ENCODE measurements at places on chromosomes 4 and X.

GRCh38 chr4:137610960-137611359 is 78.7 kb upstream of the PCDH18 start:
- DNase-seq: no peak

DNA sequence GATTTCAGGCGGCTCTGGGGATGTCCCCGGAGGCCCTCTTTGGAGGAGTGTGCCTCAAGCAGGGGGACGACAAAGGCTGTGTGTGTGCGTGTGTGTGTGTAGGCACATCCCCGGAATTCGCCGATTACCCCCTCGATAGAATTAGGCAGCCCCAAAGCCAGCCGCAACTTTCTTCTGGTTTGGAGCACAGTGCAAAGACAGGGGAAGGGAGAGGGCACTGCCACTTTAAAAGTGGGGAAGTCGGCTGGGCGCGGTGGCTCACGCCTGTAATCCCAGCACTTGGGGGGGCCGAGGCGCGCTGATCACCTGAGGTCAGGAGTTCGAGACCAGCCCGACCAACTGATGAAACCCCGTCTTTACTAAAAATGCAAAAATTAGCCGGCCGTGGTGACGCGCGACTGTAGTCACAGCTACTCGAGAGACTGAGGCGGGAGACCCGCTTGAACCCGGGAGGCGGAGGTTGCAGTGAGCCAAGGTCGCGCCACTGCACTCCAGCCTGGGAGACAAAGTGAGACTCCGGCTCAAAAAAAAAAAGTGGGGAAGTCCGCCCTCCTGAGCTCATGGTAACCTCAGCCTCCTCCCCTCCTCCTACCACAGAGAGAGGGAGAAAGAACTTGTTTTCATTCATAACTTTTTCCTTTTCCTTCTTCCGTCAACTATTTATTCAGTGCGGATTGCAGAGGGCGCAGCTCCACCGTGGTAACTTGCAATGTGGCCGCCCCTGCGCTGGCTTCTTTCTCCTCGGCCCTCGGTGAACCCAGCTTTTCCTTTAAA is 2.4 kb downstream of the SPRY1 start:
- DNase-seq: no peak

DNA sequence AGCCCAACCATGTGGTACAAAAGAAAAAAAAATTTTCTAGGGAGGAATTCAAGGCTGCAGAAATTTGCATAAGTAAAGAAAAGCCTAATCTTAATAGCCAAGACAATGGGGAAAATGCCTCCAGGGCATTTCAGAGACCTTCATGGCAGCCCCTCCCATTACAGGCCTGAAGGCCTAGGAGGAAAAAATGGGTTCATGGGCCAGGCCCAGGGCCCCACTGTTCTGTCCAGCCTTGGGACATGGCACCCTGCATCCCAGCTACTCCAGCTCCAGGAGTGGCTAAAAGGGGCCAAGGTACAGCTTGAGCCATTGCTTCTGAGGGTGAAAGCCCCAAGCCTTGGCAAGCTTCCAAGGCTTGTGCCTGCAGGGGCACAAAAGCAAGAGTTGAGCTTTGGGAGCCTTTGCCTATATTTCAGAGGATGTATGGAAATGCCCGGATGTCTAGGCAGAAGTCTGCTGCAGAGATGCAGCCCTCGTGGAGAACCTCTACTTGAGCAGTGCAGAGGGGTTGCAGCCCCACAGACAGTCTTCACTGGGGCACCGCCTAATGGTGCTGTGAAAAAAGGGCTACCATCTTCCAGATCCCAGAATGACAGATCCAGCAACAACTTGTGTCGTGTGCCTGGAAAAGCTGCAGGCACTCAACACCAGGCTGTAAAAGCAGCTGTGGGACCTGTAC is 111.0 kb downstream of the ANXA10 start:
- DNase-seq: no peak

DNA sequence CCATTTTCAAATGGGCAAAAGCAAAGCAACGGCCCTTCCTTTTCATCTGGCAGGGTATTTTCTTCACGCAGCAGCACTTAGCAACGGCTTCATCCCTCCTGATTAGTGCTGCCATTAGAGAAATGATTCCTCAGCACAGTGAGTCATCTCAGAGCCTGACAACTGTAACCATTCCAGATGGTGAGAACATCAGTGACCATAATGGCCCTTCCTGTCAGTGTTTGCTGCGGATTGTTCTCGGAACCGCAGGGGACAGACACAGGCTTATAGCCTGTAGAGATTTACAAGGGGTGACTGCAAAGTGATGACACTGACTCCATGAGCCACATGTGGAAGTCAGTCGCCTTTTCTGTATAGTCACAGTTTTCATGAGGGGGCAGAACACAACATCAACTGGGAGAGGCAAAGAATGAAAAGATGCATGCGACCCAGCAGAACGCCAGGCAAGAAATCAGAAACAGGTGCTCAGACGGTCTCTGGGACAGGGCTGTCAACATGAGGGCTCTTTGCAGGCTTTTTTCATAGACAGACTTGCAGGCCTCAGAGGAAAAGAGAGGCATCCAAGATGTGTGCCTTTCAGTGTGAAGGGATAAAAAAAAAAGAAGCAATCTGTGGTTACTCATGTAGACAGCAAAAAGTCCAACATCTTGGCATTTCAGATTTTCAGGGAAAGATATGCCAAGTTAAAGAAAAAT is 69.9 kb upstream of the FBXW7 start:
- DNase-seq: no peak

DNA sequence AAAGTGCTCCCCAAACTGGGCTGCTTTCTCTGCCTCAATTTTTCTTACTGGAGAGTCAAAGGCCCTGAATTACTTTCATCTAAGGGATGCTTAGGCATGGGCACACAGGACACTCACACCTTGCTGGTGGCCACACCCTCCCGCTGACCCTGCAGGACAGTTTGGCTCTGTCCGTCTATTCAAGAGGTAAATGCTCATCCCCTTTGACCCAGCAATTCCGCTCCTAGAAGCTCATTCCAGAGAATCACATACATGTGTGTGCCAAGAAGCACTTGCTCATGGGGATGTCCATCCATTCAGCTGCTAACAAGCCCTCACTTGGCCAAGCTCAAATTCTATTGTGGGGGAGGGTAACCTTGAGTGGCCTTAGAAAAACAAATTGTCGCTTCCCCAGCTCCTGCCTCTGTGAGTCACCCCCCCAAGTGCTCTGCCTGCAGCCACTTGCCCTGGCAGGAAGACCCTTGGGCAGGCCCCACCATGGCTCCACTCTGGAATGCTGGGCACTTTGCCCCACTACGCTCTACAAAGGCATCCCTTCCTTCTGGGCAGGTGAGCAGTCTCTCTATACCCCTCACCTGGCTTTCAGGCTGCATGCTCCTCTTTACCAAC is 54.5 kb downstream of the HTRA3 start:
- DNase-seq: no peak

- no peak for DNase-seq
Measured at GRCh38 chr4:37667197-37668100, 18.7 kb downstream of the RELL1 start.
